T-helper 22 cell (primary cell): ENCODE measurements at places on chromosomes 7 and 10.

- DNase-seq: no peak
These were observed 20.1 kb upstream of the ITPRID1 start for GRCh38 chr7:31493714-31494181.

GRCh38 chr10:112640638-112641037 lies 193.6 kb downstream of the VTI1A start:
- DNase-seq: no peak

- DNase-seq: peak; percentile 22
These were observed 1.4 kb upstream of the OSBPL3 start for GRCh38 chr7:24981171-24981951.

GRCh38 chr10:120606051-120606764 lies 149.2 kb downstream of the PLPP4 start:
- DNase-seq: no peak

GRCh38 chr10:71769279-71769823 lies 4.0 kb downstream of the VSIR start:
- DNase-seq: peak; percentile 45

DNA sequence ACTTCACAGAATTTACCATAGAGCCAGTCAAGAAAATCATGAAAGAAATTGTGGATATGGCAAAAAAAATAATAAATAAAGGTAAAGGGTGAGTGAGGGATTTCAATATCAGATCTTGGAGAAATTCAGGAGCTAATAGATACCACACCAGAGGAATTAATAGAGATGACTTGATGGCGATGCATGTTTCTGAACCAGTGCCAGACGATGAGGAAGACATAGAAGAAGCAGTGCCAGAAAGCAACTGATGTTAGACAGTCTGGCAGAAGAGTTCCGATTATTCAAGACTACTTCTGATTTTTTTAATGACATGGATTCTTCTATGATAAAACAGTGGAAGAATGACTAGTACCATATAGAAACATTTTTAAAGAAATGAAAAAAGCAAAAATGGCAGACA lies 314.7 kb downstream of the BICC1 start:
- DNase-seq: no peak

DNA sequence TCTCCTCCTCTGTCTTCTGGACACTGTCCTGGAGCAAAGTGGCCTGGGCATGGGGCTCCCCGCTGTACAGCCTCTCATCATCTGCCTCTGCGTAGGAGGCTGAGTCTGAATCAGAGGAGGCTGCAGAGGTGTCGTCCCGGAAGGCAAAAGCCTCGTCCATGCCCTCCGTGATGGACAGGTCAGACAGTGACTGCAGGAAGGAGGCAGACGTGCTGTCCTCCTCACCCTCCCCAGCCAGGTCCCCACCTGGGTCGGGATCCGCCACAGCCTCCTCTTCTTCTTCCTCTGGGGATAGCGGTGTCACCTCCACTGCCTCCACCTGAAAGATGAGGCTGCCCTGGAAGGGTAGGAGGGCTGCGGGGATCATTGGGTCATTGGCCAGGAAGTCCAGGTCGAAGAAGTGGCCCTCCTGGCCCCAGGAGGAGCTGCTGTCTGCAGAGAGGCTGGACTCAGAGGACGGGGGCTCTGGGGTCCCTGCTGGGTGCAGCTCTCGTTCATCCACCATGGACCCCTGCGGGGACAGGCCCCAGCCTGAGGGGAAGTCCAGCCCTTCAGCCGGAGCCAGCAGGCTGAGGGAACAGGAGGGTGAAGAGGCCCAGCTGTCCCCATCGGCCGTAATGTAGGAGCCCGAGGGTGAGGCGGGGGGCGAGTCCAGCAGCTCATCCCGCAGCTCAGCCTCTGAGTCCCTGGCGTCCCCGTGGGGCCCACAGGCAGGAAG lies 3.7 kb downstream of the NACAD start:
- no peak for DNase-seq

- no peak for DNase-seq
These were observed 84.8 kb upstream of the LRRC4 start for GRCh38 chr7:128115821-128116723.

GRCh38 chr10:125160856-125161706 lies 718 bp upstream of the CTBP2 start:
- no peak for DNase-seq

GRCh38 chr10:69567920-69568319 lies 5.3 kb downstream of the NEUROG3 start:
- no peak for DNase-seq

GRCh38 chr7:1548438-1548831 lies 7.6 kb downstream of the TMEM184A start:
- no peak for DNase-seq

DNA sequence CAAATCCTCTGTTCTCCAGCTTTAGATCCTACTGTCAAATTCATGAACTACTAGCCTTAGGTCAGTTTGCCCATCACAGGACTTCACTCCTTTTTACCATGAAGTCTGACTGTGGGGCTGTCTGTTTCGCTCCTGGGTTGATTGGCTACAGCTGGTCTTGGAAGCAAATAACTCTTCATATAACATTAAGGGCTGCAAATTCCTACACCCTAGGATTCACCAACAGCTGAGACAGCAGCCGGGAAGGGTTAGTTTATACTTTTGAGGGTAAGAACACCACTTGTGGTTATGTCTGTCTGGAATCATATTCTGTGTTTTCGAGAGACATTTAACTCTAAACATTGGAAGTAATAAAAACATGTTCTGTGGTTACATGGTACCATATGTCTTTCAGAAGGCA lies 55.9 kb upstream of the KIAA1217 start:
- no peak for DNase-seq

GRCh38 chr7:130641497-130641896 lies 27.1 kb downstream of the COPG2 start:
- DNase-seq: no peak

DNA sequence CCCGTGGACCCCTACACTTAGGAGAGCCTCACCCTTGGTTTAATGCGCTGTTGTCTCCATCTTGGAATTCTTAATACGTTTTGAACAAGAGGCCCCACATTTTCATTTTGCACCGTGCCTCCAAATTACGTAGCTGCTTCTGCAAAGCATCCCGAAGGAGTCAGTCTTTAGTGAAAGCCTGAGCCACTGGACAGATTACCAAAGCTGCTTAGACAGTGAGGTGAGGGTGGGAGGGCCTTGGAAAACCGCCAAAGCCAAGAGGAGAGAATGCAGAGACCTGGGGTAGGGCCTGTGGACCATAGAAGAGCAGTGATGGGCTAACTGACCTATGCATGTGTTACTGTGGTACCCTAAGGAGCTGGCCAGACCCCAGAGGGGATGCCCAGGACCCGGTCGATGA lies 4.2 kb upstream of the TCAF1 start:
- no peak for DNase-seq

DNA sequence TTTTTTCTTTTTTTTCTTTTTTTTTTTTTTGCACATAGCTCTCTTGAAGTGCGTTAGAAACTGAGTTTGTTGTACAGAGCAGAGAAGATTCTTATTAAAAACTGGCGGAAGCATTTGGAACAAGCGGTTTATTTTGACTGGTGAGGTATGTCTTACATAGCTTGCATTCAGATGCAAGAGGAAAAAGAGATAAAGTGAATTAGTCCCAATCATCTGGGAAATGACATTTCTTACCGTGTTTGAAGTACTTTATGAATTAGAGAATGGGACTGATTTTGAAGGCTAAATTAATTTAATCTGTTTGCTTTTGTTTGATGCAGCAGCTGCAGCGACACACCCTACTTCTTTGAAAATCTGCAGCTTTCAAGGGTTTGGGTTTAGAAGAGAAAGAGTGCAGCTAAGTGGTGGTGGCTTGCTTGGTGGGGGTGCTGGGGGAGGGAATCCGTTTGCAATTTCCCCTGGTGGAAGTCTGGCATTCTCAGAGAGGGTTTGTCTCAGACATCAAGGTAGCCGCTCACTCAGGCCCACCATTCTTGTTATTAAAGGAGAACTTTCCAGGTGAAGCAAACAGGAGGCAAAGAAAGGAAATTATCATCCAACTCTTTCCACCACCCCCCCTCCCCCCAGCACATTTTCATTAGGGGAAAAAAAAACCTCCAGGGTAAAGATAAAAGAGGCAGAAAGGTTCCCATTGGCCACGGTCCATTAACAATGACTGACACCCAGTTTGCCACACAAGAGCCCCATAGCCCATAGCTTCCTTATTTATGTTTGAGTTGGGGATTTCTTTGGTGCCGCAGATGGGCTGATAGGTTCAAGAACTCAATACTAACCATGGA lies 231.7 kb downstream of the SKIDA1 start:
- no peak for DNase-seq

DNA sequence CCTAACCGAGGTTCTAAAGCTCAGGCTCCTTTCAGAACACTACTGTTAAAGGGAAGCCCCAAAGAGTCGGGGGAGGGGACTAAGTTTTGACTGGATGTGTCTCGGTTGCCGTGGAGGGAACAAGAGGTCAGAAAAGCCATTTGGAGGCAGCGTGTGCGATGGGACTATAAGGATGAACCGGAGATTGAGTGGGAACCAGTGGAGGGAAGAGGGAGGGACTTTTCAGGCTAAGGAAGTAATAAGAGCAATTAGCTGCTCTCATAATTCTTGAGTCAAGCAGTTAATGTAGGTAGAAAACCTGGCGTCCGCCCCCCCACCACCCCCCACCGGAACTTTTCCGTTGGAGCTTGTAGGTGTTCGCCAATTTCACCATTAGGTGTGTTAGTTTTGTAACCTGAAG lies 491 bp upstream of the AKAP9 start:
- no peak for DNase-seq

GRCh38 chr7:94832051-94832450 lies 75.3 kb upstream of the PPP1R9A start:
- no peak for DNase-seq

- DNase-seq: no peak
These were observed 8.3 kb upstream of the LRRC4 start for GRCh38 chr7:128039544-128039953.

DNA sequence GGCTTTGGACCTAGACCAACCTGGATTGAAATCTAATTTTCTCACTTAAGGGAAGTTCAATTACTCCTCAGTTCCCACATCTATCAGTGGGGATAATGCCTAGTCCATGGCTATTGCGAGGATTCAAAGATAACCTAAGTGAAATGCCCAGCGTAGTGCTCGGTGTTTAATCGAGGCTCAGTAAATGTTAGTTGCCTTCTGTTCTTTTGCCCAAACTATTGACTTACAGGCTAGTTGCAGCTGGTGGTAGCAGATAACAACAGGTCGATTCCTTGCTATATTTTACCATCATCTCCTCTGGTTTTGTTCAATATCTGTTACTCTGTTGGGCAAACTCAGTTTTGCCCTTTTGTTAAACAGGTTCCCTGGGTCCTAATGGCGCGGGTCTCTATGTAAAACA lies 22.8 kb downstream of the DNAH11 start:
- no peak for DNase-seq

DNA sequence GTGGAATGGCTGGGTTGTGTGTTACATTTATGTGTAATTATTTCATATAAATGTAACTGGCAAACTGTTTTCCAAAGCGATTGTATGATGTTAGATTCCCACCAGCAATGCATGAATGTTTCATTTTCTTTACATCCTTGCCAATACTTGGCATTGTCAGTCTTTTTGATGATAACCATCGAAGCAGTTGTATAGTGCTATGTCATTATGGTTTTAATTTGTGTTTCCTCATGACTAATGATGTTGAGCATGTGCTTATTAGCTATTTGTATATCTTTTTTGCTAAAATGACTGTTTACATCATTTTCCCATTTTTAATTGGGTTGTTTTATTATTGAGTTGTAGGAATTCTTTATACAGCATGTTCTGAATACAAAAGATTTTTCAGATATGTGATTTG lies 22.3 kb downstream of the AHCYL2 start:
- DNase-seq: no peak

DNA sequence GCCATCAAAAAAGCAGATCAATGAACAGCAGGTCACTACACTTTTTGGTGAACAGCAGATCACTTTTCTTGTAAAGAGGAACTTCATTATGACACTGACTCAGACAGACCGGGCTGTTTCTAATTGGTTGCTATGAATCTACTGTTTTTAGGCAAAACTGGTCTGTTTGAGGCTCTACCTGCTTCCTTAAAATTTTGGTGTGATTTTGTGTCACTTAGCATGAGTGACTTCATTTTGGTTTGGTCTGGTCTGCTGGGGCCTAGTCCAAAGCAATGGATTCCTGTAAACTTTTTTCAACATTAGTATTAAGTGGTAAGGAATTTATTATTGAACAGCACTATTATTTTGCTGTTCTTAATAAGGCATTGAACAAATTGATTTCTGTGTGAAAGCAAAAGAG lies 41.8 kb upstream of the C10orf71 start:
- no peak for DNase-seq

DNA sequence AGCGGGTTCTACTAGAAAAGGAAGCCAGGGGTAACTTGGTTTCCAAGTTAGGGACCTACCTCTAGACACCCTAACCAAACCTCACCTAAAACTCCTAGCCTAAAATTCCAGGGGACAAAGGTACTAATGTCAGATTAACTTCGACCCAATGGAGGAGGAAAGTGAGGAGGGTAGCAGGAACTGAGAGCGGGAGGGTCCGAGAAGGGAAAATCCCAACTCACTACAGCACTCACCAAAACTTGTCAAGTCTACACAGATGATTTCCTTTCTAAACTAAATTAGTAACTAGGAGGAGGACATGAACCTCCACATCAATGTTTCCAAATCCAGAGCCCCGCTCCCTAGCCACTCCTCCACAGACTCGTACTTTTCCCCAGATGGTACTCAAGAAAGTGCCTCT lies 22.6 kb downstream of the CHCHD3 start:
- no peak for DNase-seq

DNA sequence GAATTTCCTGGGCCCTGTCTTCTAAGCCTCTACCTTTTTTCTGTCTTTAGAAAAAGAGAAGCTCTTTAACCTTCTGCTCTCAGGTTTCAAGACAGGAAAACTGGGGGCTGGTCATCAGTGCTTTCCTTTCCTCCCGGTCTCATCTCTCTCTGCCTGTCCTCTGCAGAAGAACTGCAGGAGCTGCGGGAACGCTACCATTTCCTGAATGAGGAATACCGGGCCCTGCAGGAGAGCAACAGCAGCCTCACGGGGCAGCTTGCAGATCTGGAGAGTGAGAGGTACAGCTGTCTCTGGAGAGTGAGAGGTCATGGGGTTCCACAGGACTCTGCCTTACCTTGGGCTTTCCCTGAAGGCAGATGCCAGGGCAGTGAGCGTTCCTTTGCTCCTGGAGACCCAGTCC lies 12.7 kb downstream of the CCDC136 start:
- DNase-seq: no peak

DNA sequence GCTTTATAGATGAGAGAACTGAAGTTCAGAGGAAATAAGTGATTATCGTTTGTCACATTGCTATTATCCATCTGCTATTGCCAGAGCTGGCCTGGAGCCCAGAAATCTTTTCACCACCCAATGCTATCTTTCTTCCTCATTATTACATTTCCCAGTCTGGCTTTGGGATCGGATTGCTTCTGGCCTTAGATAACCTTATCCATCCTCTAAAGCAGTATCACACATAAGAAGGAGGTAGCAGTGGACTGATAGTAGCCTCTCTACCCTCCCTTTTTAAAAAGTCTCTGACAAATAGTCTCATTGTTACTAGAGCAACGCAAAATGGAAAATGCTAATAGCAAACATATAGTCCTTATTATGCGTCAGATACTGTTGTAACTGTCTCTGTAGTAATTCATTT lies 1.3 kb upstream of the CLDN12 start:
- DNase-seq: no peak

- DNase-seq: no peak
These were observed 380.5 kb downstream of the SFMBT2 start for GRCh38 chr10:7030134-7030855.
